ENCODE measurements at places on chromosomes 3 and 15.

DNA sequence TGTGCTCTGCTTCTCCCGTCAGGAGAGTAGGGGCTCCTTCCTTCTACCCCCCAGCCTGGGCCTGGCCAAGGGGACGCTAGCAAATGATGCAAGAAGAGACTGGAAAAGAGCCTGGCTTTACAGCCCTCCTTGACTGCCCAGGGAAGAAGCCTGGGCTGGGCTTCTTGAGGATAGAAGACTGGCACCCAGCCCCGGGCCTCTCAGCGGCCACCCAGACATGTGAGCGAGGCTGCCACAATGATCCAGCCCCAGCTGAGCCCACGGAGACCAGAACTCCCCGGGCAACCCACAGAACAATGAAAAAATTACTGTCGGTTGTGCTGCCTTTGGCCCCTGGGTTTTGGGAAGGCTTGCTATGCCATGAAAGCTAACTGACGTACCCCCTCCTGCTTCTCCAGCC is 100.6 kb upstream of the PRR20G start:
- no peak for DNase-seq

- DNase-seq: no peak
Observed at GRCh38 chr3:71492974-71493771, 90.4 kb downstream of the FOXP1 start.

DNA sequence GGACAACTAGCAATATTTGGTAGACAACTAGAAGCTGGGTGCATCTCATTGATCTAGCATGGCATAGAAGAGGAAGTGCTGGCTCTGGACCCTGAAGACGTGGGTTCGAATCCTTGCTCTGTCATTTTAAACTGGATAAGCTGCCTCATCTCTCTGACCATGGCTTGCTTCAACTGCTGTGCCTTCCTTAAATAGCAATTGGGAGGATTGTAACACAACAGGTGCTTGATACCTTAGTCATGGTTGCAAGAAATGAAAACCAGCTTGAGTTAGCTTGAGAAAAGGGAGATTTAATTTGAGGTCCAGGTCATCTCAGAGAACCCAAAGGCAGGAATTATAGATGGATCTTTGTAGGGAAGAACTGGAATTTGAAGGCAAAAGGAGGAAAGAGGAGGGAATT is 14.8 kb upstream of the RGMA start:
- no peak for DNase-seq

- DNase-seq: no peak
Observed at GRCh38 chr15:76299786-76300185, 11.5 kb downstream of the ETFA start.

DNA sequence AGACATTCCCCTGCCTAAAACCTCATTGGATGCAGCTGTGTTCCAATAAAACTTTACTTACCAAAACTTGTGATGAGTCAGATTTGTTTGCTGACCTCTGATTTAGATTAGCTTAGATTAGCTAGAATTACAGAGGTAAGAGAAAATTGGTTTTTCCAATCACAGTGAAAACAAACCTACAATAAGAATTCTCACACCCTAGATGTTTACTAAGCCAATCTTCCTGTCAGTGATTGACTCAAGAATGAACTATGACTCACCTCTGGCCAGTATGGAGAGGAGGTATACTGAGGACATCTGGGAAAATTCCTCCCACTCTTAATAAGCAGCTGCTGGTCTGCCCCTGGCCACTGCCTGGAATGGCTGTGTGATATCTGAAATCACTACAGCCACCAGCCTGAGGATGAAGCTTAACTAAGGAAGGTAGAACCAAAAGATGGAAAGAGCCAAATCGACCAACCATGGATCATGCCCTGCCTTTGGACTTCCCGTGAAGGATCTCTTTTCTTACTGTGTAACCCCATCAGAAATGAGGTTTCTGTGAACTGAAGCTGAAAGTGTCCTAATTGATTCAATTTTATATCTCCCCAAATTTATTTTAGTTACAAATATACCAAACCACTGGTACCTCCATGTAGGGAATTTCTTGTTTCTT is 19.0 kb upstream of the GHSR start:
- DNase-seq: no peak

- DNase-seq: no peak
Observed at GRCh38 chr3:71924721-71925120, 139.8 kb upstream of the PROK2 start.

GRCh38 chr15:63040954-63041353 is 1.6 kb upstream of the TPM1 start:
- no peak for DNase-seq

Measured in inflammatory macrophage treated with lipopolysaccharide for 1 hour (primary cell).